ENCODE measurements at places on chromosomes 6 and 20.

- no peak for DNase-seq
These were observed 2.8 kb downstream of the HMGA1 start for GRCh38 chr6:34239500-34239825.

GRCh38 chr20:10314198-10314597, 95.6 kb downstream of the SNAP25 start:
- DNase-seq: no peak

- DNase-seq: no peak
These were observed 69.0 kb downstream of the DLL1 start for GRCh38 chr6:170221753-170222400.

DNA sequence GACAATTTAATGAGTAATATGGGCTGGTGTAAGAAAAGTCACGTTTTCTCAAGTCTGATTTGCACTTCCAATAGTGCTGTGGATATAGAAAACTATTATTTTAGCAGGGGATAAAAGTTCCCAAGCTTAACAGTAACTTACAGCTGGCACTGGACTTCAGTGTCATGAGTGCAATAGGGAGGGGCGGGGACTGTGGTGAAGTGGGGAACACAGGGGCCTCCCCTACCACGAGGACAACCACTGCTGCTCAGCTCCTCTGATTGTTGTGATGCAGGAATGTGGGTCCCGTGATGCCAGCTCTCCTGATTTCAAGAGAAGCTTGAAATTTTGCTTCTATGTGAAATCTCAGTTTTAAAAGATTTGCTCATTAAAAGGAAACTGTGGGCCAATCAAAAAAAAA, 24.0 kb downstream of the SLC13A3 start:
- DNase-seq: no peak

DNA sequence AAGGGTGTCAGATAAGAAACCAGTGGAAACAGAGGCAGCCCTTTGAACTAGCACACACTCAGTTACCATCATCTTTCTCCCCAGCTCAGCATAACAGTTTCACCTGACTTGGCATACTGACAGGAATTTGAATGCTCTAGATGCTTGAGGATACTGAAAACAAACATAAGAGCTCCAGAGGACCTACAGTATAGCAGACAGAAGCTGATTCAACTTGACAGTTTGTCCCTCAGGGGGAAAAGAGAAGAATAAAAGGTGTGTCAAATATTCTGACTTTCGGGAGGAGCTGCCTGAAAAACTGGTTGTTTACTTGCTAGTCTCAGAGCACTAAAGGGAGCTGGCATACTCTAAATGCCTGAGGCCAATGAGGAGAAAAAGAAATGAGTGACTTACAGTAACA, 35.1 kb downstream of the EYS start:
- DNase-seq: no peak

- peak; percentile 35 for DNase-seq
These were observed 100.1 kb upstream of the AGPAT4 start for GRCh38 chr6:161373905-161374451.

DNA sequence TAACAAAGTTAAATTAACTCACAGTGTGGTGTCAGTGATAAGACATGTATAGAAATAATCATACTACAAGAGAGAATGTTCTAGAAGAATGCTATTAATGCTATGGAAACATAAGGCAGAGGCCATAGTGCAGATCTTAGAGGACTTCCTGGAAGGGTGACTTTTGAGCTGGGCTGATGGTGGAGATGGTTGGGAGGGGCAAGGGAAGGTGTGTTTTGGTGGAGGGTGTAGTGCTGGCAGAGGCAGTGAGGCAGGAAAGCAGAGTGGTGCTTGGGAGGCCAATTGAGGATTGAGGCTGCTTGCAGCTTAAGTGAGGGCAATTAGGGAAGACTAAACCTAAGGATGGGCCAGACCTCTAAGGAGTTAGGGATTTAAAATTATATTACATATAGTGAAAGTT, 58.5 kb upstream of the FNDC1 start:
- no peak for DNase-seq

DNA sequence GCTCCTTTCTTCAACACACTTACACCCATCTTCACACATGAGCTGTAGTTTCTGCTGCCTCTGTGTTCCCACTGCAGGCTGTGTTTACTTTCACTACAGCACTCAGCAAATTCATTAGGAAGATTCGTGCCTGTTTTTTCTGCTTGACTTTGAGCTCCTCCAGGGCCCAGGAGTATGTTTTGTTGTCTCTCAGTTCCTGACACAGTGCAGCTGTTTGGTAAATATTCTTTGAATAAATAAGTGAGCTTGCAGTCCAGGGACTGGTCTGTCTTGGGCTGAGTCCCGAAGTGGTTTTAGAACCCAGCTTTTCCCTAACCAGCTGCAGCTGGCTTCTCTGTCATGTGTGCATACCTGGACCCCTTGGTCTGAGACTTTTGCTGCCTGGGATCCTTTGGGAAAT, 46.6 kb upstream of the CCN6 start:
- DNase-seq: no peak

DNA sequence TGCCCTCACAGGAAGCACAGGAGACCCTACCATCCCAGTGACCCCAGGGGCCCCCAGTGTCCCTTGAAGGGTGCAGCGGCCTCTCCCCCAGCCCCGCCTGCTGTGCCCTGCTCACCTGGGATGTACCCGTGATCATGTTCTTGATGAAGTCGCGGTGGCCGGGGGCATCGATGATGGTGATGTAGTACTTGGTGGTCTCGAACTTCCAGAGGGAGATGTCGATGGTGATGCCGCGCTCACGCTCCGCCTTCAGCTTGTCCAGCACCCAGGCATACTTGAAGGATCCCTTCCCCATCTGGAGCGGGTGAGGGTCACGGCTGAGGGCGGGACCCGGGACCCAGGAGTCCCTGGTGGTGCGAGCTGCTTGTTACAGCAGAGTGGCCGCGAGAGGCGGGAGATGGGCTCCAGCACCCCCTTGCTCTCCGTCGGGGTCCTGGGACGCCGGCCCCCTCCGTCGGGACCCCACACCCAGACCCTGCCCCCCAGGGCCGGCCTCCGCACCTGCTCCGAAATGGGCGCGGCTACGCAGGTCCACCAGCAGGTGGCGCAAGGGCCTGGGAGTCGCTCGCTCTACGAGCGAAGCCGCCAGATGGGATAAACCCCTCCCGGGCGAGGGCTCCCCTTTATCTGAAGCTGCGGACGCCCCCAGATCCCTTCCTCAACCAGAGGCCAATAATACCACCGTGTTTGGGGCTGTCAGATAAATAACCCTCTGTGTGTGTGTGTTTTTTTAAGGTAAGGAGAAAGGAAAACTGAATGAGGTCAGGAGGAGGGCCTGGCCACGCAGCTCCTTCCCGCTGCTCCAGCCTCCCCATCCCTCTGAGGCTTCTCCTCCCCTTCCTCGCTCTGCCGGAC, 2.9 kb downstream of the EEF1A2 start:
- DNase-seq: no peak

GRCh38 chr6:107132330-107132954, 17.1 kb upstream of the BEND3 start:
- no peak for DNase-seq

- DNase-seq: no peak
These were observed 336.0 kb downstream of the RFPL4B start for GRCh38 chr6:112683106-112683505.

- peak; percentile 24 for DNase-seq
These were observed 1.5 kb upstream of the GMEB2 start for GRCh38 chr20:63628246-63628975.

DNA sequence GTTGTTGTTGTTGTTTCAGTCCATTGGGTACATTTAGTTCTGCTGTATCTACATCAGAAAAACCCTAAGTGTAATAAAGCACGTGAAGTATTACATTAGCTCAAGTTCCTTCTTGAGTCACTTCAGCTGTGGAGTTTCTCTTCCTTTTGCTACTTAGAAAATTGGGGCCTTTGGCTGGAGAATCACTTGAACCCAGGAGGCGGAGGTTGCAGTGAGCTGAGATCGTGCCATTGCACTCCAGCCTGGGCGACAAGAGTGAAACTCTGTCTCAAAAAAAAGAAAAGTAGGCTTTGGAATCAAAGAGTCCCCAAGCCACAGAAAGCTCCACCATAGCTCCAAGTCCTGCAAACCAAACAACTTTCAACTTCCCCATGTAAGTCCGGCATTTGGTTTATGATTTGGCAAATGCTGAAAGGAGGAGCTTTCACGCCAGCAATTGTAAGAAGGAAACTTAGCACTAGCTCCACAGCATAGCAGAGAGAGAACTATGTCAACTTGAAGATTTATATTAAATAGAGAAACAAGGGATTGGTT, 56.5 kb upstream of the RNF144B start:
- no peak for DNase-seq

- DNase-seq: no peak
These were observed 29.8 kb downstream of the GFOD1 start for GRCh38 chr6:13457577-13457976.
